GM18507 (cell line): ENCODE measurements at places on chromosomes 1 and 21.

DNA sequence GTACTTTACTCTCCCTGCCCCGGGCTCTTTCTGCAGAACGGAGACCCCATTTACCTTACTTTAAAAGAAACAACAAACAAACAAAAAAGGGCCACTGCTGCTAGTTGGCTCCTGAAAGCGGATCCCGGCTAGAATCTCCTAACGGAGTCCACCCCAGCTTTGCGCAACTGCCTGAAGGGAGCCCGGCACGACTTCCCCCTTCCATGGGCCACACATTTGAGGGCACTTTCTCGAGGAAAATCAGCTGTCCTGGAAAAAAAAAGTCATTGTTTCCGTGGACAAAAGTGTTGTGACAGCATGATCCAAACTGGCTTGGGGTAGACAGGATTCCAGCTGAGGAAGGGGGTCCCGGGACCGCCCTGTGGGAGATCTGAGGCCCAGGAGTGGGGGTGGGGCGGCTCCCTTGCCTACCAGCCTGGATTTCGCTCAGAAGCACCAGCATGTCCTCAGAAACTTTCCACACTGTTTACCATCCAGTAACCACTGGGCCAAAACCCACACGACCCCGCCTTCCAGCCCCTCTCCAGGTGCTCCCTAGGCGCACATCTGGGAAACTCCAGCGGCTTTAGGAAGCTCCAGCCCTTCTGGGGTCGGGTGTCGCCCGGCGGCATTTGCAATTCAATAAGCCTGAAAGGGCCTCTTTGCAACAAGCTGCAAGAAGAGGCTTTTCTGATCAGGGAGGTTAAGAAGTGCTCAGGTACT is 4.8 kb downstream of the RIPK4 start:
- no peak for DNase-seq

DNA sequence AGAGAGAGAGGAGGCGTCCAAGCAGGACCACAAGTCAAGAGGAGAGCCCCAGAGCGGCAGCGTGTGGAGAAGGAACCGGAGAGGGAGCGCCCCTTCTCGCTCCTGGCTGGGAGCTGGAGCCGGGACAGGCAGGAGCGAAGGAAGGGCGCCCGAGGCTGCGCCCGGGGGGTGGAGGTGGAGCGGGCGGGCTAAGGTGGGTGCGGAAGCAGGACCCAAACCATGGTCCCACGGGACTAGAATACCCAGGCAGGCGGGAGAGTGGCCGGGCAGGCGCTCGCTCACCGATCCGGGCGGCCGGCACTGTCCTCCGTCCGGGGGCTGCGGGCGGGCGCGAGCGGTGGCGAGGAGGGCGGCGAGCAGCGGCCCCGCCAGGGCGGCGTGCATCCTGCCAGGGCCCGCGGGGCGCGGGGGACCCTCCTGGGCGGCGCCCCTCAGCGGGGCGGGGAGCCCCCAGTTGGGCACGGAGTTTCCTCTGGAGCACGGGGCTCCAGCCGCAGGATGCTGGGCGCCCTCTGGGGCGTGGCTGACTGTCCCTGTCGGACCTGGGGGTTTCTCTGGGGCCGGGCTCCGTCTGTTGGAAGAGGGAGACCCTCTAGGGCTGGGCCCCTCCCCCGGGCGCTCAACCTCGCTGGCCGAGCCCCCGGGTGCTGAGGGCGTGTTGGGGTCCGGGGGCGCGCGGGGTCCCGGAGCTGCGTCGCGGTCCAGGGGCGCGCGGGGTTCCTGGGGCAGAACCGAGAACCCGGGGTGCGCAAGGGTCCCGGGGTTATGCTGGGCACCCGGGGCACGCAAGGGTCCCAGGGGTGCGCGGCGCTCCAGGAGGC is 569 bp downstream of the TRABD2B start:
- DNase-seq, result no peak

GRCh38 chr1:245336149-245336983 is 181.6 kb downstream of the KIF26B start:
- DNase-seq, result no peak

GRCh38 chr1:29639156-29639736 is 402.9 kb downstream of the PTPRU start:
- DNase-seq, result no peak

DNA sequence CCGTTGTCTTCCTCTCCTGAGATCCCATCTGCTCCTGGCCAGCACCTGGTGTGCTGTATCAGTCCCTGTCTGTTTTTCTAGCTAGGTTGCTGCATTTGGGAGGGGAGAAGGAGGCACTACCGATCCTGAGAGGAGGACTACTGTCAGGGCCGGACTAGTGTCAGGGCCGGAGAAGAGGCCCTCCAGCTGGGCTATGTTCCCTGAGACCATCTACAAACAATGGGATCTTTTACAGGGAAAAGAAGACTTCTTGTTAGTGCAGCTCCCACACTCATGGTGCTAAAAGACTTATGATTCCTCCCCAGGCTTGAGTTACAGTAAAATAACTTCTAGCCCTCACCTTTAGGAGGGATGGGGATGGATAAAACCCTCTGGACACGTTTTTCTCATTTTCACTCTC is 141.0 kb upstream of the TNR start:
- DNase-seq, result no peak

DNA sequence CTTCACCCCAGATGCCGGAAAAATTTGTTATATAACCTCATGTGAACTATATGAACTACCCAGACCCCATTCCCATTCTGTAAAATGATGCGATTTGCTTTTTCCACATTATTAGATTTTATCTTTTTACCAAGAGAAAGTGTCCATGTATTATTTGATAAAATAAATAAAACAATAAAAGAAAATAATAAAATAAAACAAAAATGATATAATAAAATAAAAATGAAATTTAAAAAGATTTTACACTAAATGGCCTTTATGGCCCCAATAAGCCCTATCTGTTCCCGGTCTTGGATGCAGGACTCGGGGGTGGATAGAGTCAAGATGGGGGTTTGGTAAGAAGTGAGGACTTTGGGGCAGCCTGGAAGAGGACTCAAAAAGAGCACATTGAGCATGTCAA is 357.2 kb downstream of the MATN1 start:
- DNase-seq, result no peak

GRCh38 chr1:222167111-222167510 is 380.8 kb downstream of the HHIPL2 start:
- DNase-seq, result no peak
